ENCODE measurements at places on chromosomes 1 and 21.
A peak's percentile ranks its signal among the peaks of the same experiment; 100 is the strongest.

DNA sequence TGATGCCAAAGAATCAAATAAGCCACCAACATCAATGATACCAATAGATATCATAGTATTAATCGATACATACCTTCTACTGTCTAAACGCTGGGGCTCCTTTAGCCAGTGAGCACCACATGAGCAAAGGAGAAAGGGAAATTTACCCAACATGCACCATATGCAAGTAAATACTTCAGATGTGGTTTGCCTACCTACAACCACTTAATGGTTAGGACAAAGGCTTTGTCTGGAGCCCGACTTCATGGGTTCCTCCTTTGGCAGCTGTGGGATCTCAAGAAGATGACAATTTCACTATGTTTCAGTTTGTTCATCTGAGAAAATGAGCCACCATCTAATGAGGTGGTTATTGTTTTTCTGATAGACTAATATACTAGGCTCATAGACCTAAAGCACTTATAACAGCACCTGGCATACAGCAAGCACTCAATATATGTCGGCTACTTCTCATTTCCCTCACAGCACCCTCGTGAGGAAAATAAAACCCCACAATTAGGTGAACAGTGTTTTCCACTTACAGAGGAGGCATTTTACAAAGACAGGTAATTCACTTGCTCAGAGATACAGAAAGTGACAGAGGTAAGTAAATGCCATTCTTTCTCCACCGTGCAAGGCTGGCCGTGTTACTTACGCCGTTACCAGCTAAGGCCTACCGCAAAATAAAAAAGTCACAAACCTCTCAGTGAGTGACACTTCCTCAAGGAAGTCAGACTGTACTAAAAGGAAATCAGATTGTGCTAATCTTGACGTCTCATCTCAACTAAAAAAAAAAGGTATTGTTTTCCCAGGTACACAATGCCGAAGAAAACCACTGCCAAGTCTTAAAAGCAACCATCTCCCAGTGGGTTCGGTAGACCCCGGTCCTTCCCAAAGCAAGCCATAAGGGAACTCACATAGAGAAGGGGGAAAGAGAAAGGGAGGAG lies 1.6 kb downstream of the TTC13 start:
- peak; percentile 74 for DNase-seq

DNA sequence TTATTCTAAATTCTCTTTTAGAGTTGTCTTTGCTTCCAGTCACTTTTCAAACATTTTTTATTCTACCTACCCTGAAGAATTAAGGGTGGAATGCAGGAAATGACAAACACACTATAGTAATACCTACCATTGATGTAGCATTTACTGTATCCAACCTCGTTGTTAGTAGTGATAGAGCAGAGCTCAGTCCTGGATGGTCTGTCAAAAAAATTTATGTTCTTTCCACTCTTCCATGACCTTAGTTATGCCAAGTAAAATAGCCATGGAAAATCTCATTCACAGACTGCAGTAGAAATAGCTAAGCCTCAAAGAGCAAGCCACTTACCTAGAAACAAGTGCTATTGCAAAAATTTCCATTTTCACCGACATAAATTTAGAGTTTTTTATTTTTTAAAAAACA lies 74.6 kb downstream of the CRB1 start:
- DNase-seq: no peak

DNA sequence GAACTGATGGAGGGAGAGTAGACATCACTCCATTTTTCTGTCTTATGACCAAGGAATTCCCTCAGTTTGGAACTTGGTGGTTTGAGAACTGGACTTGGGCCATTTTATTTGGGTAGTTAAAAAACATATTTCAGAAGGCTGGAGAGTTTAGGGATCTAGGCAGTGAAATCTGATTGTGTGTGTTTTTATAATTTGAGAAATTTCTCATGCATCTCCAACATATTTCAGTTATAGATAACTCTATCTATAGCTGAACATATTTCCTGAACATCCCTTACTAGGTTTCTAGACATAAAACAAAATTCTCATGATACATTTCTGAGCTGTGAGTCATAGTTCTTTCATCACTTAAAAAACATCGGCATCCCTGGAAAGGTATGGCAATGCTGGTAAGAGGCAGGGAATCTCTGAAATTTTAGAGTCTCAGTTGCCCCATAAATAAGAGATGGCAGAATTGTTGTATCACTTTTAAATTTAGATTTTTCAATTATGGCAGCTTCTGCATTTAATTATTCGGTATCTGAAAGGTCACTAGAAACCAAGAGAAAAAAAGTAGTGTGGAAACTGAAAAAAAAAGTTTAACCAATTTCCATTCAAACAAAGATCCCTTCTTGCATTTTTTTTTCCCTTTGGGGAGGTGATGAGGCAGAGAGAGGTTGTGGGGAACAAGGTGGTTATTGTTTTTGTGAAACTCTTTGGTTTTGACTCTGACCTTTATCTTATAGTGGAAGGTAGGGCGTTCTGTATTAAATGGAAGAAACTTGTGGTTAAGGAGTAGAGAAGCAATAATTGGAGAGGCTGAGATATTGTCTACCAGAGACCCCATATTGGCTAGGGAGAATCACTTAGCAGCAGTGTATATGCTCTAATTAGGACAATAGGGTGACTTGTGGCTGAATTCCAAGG lies 102.9 kb downstream of the FASLG start:
- no peak for DNase-seq

GRCh38 chr21:45386728-45387371 lies 18.1 kb upstream of the COL18A1 start:
- DNase-seq: no peak

DNA sequence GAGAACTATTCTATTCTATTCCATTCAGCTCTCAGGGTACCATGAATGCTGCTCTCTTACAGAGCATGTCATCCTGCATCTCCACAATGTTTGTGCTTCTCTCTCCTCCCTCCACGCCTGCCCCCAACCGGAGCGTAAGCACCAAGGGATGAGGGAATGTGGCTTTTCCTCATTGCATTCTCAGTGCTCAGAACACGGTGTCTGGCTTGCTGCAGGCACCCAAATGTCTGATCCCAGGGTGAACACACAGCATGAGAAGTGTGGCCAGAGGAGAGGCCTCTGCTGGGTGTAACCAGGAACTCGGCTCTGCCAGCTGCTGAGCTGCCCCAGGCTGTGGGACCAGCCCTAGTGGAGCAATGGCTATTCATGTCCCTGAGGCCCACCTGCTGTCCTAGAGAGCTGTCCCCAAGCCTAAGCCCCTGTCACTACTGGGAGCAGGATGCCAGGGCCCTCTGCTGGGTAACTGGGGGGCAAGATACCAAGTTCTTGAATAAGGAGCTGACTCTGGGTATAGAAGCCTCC lies 38.3 kb downstream of the OLFML2B start:
- DNase-seq: no peak

DNA sequence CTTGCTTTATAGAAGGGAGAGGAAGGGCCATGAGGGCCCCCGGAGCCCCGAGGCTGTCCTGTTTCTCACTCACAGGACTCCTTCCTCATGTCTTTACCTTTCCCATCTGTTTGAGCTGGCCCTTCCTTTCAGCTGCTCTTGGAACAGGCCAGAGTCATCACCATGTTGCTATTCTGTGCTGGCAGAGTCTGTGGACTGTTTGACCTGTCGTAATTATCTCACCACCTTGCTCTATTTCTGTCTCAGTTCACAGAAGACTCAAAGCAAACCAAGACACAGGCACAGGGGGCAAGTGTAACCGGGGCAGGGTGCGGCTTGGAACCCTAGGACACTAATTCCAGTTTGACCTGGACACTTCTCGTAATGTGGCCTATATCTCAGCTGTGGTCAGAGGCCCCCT lies 104.3 kb upstream of the CD34 start:
- DNase-seq: no peak

DNA sequence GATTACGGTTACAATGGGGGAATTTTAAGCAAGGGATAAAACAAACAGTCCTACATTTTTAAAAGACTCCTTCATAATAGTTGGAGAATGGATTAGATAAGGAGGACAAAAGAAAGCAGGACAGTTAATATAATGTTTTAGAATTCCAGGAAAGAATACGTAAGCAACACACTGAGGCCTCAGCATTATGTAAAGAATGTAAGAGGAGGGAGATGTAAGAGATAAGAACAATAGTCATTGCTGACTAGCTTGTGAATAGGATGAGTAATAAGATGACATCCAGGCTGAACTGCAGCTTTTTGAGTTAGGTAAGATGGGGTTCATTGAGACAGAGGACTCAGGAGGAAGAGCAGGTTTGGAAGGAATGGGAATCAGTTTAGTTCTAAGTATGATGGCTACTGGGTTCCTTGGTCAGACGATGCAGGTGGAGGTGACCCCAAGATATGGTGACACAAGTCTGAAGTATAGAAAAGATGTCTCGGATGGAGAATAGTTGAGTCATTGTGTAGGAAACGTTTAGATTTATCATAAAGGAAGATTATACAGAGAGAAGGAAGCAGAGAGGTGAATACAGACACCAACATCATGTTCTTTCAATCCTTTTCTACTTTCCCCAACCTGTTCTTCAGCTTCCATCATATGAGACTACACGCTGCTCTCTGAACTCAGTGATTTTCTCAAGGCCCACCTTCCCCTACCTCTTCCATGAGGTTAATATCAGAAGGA lies 372.8 kb downstream of the PTBP2 start:
- DNase-seq: no peak

DNA sequence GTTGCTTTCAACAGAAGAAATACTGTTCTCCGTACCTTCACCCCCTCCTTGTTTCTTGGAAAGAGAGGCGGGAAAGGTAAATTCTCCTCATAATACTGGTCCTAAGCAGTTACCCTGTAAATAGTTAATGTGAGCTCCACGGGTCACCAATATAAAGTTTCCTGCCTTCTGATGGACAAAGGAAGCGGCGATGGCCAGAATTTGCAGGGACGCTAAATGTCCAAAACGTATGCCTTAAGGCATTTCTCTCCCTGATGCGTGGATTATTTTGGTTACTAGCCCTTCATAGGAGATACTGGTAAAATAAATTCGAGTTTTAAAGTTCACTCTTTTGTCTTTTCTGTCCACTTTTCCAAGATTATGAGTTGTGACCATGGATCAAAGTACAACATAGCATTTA lies 898 bp upstream of the PTGS2 start:
- no peak for DNase-seq

GRCh38 chr1:162976628-162977027 lies 92.5 kb upstream of the RGS4 start:
- DNase-seq: no peak

DNA sequence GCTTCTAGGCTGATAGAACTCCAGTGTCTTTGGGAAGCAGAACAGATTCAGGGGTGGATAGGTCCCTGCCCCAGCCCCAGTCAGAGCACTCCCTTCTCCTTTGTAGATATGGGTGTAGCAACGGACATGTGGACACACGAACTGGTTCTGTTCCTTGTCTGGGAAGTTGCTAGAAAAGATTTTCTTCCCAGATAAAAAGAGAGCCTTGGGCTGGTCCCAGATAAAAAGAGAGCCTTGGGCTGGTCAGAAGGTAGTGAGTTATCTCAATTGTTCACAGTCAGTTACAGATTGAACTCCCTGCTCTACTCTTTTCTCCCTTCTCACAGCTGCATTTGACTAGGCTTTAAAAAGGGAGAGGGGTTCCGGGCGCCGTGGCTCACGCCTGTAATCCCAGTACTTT lies 7.4 kb upstream of the EFNA1 start:
- DNase-seq: no peak

DNA sequence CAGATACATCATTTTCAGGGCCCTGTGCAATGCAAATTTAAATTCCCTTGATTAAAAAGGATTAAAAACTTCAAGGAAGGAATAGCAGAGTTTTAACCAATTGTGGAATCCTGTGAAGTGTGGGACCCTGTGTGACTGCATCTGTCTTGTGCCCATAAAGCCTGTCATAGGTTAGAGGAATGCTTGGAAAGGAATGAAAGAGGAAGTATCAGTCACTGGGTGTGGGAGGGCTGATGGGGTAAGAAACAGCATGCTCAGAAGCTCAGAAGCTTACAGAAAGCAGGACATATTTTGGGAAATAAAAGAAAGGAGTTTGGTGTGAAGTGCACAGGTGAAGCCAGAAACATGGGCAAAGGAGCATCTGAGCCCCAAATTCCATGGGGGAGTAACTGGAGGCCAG lies 150.8 kb upstream of the ETV3 start:
- no peak for DNase-seq
